ENCODE measurements at places on chromosomes 16 and 17.

DNA sequence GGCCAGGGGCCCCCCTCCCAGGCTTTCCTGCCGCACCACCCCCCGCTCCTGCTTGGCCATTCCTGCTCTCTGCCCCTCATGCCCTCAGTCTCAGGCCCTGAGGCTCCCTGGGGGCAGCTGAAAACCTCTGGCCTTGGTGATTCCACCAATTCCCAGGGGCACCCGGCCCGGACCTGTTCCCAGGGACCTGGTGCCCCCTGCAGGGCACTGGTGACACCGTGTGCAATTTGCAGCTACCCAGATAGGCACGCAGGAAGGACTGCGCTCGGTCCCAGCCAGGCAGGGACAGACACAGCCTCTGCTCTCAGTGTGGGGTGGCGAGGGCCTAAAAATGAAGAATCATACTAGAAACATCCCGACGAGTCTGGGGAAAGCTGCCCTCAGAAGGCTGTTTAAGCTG lies 13.4 kb downstream of the WFDC1 start:
- no peak for DNase-seq

DNA sequence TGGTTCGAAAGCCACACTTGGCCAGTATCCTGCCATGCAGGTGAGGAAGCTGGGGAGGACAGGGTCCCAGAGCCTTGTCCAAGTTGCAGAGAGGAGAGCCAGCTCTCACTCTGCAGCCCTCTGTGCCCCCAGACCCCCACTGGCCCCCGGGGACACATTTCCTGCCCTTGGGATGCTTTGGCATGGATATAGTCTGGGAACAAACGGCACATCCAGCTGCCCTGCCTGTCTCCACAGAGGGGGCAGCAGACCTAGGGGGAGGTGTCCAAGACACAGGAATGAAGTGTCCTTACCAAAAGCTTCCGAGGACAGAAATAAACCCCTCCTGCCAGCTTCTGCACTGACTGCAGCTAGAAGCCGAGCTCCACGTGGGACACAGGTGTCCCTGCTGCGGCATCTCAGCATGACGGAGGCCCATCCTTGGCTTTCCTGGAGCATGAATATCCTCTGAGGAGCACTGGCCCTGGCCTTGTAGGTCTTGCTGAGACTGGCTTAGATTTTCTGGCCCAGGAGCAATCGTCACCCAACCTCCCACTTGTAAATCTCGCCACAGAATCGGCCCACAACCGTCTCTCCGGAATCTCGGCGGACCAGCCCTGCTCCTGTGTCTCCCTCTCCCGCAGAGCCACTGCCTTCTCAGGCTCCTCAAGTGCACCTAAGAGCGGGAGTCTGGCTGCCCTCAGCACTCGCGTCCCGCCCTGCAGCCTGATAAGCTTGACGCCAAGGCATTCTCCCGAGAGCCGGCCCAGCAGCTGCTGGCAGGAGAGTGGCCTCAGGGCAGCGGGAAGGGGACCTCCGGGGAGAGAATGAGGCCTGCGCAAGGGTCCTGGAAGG lies 1.1 kb upstream of the CAPN15 start:
- DNase-seq = no peak

GRCh38 chr17:37608351-37609169 lies 658 bp downstream of the SYNRG start:
- no peak for DNase-seq

GRCh38 chr16:78577630-78578029 lies 478.2 kb downstream of the WWOX start:
- DNase-seq = no peak

DNA sequence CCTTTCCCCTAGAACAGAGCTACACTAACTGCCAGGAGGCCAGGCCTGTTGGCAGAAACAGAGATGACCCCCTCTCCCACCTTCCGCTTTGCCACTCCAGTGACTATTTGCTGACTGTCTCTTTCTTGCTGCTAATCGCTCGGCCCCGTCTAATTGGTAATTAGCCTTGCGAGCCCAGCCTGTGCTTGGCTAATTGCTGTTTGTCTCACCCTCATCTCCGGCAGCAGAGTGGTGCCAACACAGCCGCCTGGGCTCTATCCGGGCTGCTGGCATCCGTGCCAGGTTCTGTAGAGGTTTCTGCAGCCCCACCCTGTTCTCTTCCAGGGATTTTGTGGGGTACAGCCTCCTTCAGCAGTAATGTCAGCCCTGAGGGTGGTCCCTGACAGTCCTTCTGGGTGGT lies 27.4 kb upstream of the PHB1 start:
- DNase-seq = no peak

DNA sequence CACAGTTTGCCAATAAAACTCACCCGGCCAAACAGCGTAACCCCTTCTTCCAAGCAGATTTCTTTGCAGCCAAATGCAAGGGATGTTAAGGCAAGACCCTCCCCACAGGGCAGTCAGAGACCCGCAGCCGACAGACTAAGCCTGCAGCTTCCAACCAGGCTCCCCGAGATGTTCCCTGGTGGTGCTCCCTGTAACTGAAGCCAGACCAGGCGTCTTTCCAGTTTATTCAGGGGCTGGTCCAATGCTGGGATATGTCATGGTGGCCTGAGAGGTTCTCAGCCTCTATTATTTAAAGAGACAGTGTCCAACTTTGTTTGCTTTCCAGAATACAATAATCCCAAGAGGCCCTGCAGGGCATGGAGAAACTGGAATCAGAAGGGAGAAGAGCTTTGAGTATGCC lies at the start of gene PMP22:
Gene PMP22 (minus strand): TSS at position 196 of the 400 bp plus-strand sequence. CDS start 4,599 bp downstream, outside the sequence.
- no peak for DNase-seq

- no peak for DNase-seq
These were observed 3.9 kb upstream of the ARHGAP17 start for GRCh38 chr16:25018972-25019617.

DNA sequence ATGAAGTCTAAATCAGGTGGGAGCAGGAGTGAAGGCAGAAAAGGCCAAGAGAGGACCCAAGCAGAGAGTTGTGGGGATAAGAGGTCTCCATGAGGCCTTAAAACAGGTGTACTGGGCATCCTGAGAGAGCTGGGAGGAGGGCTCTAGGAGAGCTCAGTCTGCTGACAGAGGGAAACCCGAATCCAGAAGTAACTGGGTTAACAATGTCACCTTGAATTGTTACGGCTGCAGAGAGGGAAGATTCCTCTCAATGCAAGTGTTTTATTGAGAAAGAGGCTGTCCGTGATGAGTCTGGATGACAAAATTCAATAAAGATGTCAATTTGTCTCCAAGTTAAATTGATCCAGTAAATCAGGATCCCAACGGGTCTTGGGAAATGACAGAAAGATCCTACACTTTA lies 8.3 kb downstream of the DHRS7C start:
- no peak for DNase-seq

DNA sequence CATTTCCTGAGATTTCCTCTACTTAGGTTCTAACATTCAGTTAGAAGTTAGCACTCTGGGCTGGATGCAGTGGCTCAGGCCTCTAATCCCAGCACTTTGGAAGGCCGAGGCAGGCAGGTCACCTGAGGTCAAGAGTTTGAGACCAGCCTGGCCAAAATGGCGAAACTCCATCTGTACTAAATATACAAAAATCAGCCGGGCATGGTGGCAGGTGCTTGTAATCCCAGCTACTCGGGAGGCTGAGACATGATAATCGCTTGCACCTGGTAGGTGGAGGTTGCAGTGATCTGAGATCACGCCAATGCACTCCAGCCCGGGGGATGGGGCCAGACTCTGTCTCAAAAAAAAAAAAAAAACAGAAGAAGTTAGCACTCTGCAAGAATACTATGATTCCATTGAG lies 1430.9 kb downstream of the CDH11 start:
- DNase-seq = no peak

DNA sequence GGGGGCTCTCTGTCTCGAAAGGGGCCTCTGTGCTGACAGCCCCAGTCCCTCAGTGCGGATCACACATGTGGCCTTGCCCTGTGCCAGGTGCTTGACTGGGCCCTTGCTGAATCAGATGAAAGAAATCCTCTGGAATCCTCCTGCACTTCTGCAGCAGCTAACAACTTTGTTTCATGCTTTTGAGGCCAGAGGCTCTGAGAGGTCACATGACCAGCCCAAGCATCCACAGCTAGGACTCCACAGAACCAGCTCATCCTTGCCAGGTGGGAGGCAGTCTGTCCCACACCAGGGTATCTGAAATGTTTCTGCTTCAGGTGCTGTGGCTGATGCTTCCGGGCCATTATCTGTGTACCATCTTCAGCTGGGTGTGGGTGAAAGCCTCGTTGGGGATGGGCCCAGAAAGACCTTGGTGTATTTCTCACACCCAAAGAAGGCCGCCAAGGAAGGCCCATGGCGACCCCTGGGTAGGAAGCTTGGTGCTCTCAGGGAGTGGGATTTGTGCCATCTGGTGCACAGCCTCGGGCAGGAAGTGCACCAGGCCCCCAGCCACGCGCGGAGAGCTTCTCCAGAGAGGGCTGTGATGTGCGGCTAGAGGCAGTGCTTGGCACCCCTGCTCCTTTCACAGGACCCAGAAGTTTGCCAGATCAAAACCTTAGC lies 143.8 kb downstream of the CLEC16A start:
- DNase-seq = no peak

GRCh38 chr17:29716566-29716965 lies 93.9 kb upstream of the CORO6 start:
- DNase-seq = no peak

GRCh38 chr16:82833378-82833993 lies 206.7 kb downstream of the CDH13 start:
- DNase-seq = no peak

DNA sequence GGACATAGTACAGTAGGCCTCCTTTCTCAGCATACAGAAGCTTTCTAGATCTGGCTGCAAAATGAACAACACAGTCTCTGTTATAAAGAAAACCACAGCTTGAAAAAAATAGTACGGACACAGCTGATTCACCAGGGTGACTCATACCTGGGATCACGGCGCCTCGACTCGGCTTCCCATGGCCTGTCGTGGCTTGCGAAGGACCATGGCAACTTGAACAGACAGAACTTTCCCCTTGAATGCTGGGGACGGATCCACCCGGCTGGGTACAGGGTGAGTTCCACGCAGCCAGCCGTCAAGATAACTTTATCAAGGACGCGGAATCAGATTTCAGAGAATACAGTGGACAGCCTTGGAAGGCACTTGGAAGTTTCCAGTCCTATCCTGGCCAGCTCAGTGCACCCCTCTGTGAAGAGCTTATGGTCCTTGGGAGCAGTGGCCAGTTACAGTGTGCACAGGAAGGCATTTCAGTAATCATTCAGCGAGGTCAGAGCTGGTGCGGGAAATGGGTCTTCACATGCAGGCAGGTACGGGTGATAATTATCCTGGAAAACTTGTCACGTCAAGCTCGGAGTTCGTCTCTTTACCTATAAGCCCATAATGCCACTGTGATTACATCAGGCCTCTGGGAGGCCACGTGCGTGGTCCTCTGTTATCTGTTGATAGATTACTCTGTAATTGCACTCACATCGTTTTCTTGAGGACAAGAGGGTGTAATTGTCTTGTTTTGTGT lies 57.9 kb upstream of the MAF start:
- DNase-seq = no peak

DNA sequence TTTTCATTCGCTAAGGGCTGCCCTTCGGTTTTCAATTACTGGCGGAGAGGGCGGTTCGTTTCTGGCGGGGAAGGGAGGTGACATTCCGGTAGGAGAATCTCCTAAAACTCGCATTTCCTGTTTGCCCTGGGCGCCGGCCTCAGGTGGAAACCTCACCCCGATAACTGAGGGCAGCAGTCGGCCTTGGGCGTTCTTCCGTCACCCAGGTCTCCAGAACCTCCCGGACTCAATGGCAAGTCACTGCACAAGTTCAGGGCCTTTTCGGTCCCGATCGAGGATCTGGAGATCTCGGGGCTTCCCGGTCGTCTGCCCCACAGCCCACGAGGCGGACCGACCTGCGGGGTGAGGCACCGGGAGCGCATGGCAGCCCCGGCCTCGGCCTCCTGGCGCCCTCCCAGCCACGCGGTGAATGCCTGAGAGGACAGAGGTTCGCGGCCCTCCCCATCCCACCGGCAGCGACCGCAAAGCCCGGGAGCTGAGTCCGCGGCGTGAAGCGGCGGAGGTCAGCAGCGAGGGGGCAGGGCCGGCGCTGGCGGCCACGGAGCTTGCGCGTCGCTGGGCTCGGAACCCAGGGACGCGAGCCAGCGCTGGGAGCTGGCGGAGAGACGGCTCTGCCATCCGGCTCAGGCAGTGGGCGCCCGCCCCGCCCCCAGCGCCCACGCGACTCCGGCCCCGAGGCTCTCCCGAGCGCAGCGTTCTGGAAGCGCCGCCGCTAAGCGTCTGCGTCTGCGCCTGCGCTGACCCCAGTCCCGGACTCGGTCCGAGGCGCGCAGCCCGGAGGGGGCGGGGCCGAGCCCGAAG lies 58.4 kb downstream of the SRL start:
- DNase-seq = peak; percentile 56

Measured in T follicular helper cell (primary cell).